ENCODE measurements at places on chromosomes 13 and 19.
A peak's percentile ranks its signal among the peaks of the same experiment; 100 is the strongest.

DNA sequence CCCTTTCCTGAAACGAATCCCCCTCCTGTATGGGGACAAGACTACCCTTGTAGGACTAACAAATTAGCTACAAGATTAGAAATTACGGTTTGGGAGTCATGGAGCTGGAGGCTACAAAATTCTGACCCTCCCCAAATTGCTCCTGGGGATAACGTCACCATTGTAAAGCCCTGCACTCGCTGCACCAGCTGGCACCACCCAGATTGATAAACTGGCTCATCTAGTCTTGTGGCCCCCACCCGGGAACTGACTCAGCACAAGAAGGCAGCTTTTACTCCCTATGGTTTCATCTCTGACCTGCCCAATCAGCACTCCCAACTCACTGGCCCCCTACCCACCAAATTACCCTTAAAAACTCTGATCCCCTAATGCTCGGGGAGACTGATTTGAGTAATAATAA, 150.6 kb upstream of the TSC22D1 start:
- DNase-seq = no peak

DNA sequence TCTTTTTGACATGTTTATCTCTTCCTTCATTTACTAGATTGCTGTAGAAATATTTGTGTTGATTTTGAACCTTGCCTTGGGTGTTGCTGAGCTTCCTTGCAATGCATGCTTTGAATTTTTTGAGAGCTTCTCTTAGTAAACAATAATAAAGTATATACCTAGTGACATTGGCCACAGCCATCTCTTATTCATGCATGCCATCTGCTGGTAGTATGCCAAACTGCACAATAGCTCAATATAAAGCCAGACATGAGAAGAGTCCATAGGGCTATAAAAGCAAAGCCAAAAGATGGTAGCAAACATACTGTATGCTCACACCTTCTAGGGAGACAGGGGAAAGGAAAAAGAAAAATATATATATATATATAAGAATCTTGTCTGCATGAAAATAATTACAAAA, 18.9 kb upstream of the ZSCAN5A start:
- DNase-seq = peak; percentile 1

- DNase-seq = no peak
Measured at GRCh38 chr13:45782327-45783045, 69.1 kb downstream of the SIAH3 start.

DNA sequence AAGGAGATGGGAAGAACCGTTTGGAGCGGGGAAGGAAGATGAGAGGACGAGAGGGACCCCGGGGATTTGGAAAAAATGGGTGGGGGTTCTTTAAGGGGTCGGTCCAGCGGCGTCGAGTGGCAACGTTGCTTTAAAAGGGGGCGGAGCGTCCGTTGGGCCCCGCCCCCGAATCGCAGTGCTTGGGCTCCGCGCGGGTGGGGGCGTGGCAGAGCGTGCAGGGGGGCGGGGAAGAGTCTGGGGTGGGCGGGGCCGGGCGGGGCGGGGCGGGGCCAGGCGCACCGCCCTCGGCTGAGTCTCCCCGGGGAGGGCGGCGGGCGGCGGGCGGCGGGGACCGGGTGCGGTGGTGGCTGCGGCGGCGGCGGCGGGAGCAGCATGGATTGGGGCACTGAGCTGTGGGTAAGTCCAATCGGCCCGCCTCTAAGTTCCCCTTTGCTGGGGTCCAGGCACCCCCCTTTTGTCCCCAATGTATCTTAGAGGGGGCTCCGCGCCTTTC, at the start of gene TRIP10:
TSS of gene TRIP10 (plus strand) at position 291 of the 493 bp plus-strand sequence. CDS start at position 373, 82 bp downstream.
- DNase-seq = peak; percentile 28

GRCh38 chr13:39215971-39216370, 177.7 kb downstream of the NHLRC3 start:
- no peak for DNase-seq

DNA sequence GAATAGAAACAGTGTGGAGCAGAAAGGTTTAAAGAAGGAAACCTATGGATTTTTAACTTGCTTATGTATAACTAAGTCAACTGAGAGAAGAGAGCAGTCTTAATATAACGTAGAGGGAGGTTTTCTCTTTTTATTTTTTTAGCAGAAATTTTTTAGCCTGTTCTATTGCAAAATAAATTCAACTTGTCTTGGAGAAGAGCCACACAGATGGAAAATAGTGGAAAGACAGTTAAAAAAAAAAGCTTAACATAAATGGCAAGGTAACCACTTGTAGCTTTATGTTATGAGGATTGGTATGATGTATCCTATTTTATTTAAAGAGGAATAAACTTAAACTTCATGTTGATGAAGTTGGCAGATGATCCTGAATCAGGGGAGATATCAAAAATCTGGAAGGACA, 312.4 kb downstream of the SHISA2 start:
- DNase-seq = no peak

DNA sequence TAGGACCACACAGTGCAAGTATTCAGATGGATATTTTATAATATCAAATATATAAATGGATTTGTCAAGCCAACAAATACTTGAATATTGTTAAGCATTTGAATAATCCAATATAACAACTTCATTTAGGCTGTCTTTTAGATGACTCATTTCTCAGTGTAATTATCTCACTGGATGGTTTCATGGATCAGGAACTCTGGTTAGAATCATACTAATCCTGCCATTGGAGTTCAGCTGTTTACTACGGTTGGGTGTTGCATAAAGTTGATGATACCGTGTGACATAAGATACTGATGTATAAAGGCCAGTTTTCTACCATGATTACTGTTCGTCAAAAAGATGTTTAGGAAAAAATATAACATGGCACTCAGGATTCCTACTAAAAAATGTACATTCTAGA, 196.3 kb downstream of the TSHZ3 start:
- no peak for DNase-seq

- DNase-seq = no peak
Measured at GRCh38 chr19:16133818-16134217, 9.7 kb upstream of the HSH2D start.

GRCh38 chr19:37127999-37128820, 44.3 kb downstream of the ZNF585A start:
- DNase-seq = no peak

DNA sequence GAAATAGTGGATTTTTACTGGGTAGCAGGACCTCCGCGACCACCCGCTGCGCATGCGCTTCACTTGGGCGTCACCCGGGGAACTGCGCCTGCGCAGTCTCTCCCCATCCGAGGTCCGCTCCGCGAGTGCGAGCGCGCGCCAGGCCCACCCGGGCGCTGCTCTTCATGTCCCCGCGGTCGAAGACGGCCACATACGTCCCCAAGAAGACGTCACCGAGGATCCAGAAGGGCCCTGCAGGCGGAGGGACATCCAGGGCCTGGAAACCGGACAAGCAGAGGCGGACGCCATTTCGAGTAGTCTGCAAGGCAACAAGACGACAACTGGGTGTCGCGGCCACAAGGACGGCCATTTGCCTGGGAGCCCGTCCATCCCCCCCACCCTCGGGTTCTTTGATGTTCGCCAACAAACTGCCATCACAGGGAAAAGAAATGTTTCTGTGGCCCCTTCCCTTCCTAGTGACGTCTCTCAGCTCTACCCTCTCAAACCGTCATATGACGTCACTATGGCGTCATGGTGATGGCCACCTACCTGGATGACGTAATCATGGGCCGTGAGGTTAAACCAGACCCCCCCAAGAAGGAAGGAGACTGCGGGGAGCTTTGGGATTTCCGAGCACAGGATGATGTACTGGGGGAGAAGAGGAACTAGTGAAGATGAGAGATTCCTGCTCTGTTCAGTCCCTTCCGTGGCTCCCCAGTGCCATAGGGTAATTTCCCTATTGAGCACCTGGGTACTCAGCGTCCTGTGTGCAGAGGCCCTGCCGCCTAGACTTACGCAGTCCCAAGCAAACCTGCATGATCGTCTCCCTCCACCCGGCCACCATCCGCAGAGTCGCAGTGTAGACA, 6.7 kb downstream of the NAPSA start:
- peak; percentile 75 for DNase-seq

DNA sequence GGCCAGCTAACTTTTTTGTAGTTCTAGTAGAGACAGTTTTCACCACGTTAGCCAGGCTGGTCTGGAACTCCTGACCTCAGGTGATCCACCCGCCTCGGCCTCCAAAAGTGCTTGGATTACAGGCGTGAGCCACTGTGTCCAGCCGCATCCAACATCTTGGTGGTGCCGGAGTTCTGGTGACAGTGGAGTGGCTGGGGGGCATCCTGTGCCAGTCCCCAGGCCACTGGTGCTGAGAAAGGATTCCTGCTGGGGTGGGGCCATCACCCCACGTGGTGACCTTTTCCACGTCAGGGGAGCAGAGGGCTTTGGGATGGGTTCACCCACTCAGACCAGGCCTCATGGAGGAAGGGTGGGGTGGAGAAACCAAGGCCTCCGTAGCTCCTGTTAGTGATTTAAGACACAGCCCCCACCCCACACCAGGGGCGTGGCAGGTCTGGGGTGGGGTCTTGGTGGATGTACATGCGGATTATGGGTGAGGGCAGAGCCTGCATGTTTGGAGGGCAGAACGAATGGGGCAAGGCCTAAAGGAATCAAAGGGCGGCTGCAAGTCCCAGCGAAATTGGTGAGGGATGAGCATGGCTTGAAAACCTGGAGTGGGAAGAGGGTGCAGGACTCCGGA, 12.9 kb upstream of the TUBB4A start:
- no peak for DNase-seq

- DNase-seq = no peak
Measured at GRCh38 chr13:78238911-78239310, 320.3 kb upstream of the EDNRB start.

DNA sequence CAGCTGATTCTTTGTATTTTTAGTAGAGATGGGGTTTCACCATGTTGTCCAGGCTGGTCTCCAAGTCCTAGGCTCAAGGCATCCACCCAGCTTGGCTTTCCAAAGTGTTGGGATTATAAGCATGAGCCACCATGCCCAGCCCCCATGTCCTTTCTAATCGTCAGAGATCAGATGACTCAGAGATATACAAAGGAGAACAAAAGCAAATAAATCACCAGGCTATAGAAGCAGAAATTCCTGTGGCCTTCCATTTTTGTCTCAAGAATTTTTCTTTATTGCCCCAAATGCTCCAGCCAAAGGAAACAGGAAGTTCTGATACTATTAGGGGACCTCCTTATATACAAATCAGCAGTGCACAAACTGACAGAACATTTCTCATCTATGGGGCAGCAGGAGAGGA, 207.8 kb downstream of the RFC3 start:
- DNase-seq = no peak

DNA sequence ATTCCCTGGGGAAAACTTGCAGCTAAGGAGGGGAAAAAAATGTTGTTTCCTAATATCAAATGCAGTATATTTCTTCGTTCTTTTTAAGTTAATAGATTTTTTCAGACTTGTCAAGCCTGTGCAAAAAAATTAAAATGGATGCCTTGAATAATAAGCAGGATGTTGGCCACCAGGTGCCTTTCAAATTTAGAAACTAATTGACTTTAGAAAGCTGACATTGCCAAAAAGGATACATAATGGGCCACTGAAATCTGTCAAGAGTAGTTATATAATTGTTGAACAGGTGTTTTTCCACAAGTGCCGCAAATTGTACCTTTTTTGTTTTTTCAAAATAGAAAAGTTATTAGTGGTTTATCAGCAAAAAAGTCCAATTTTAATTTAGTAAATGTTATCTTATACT, 33.6 kb downstream of the TNFSF11 start:
- DNase-seq = no peak

DNA sequence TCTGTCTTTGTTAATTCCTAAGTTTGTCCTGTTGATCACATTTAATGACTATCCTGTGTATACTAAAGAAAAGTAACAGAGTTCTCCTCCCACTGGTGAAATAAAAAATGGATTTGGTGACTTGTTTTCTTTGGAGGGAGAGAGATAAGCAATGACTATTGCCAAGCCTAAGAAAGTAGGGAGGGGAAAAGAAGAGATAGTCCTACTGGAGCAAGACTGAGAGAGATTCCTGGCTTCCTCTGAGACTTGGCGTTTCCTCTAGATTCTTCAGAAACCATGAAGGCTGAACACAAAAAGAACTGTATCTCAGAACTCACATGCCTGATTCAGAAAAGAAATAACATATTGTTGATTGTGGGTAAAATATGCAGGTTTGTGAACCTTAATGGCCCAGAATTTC, 406.5 kb downstream of the FOXO1 start:
- no peak for DNase-seq

DNA sequence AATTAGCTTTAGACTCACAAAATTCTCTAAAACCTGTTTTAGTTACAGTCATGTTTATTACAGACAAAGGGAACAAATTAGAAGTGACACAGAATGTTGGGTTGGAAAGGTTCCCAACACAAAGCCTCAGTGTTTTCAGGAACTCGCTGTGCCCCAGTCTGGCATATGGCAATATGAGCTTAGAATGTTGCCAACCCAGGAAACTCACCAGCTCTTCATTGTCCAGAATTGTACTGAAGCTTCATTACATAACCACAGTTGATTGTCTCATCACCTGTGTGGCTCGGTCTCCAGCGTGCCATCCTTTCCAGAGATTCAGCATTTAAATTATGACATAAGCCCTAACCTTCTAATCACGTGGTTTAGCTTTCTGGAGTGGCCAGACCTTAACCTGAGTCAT, 19.1 kb downstream of the ZNF264 start:
- no peak for DNase-seq

GRCh38 chr13:21689097-21689496, 18.2 kb downstream of the FGF9 start:
- DNase-seq = no peak

- DNase-seq = no peak
Measured at GRCh38 chr13:74026753-74027152, 107.5 kb downstream of the KLF12 start.

DNA sequence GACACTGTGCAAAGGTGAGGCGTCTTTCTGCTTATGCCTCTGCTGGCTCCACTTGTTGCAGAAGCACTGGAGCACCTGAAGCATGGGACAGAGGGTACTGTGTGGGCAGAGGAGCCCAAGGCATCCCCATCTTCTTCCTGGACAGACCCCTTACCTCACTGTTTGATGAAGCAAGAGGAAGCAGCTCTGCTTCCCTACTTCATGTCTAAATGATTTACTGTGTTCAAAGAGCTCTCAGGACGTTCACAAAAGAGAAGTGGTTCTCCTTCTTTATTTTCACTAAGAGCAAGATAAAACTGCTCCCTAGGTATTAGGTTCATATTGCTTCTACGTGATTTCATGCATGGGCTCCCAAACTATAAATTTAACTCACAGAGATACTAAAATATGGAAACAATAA, 1635.4 kb upstream of the SLC10A2 start:
- no peak for DNase-seq
